ENCODE measurements at places on chromosomes 12 and 14.
A peak's percentile ranks its signal among the peaks of the same experiment; 100 is the strongest.

DNA sequence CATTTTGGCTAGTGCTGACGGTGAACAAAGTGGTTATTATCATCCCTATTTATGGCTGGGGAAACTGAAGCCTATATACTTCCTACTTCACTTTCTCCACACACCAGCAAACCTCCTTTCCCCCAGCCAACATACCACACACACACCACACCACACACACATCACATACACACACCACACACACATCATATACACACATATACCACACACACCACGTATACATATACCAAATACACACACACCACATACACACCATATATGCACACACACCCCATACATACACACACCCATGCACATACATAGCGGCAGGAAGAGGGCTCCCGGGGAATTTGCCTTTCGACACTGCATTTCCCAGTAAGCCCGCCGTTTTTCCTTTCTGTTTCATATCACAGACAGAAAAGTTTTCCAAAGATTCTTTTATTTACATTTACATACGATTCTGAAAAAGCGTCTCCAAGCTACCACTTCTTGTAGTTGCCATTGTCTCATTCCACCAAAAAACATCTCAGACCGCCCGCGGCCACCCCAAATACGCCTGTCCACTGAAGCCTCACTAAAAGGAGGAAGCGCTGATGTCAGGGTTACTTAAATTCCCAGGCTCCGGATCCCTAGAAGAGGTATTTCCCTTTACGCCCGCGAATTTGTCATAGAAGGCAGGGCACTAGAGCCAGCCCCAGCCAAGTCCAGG is 823 bp upstream of the RAB5B start:
- no peaks in the 10 kb centered on the region for H3K27me3 ChIP-seq
- H3K4me3 ChIP-seq, result peak overlapping the region; percentile 99
- peaks cover 43% of the 10 kb centered on the region for H3K4me1 ChIP-seq
- no peaks in the 10 kb centered on the region for H3K36me3 ChIP-seq
- peak overlapping the region; percentile 88 for H3K27ac ChIP-seq

DNA sequence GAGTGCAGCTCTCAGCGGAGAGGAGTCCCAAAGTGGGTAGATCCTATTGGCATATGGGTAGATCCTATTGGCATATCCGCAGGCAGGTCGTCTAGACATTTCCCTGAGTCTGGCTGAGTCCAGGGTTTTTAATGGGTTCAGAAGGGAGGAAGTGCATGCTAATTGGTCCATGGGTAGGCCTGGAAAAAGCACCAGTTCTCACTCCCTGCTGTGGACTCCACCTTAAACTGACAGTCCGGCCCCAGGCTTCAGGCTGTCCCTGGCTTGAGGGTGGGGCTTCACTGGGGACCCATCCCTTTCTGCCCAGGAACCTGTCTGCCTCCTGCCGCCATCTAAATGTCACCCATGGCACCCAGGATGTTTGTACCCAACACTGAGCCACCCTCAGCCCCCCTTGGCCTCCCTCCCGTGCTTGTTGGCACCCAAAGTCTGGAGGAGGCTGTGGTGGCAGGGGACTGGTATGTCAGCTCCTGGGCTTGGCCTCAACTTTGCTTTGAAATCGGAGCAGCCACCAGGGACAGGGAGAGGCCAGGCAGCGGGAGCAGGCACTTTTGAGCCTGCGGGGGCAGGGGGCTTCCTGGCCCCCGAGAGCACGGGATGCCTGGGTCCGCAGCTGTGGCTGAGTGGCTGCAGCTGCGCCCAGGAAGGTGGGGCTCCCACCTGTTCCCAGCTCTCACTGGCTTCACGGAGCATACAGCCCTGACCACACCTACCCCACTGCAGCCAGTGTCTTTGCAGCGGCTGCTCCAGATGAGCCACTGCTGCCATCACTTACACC is 29.6 kb upstream of the YAF2 start:
- no peaks in the 10 kb centered on the region for H3K4me1 ChIP-seq
- DNase-seq, result no peak
- H3K36me3 ChIP-seq, result no peaks in the 10 kb centered on the region
- H3K27ac ChIP-seq, result no peak overlapping the region

- H3K4me3 ChIP-seq, result no peak overlapping the region
- H3K4me1 ChIP-seq, result no peaks in the 10 kb centered on the region
- no peaks in the 10 kb centered on the region for H3K36me3 ChIP-seq
- DNase-seq, result no peak
- H3K27ac ChIP-seq, result no peak overlapping the region
- no peaks in the 10 kb centered on the region for H3K27me3 ChIP-seq
Measured at GRCh38 chr12:66516133-66516532, 162.7 kb downstream of the GRIP1 start.

- no peaks in the 10 kb centered on the region for H3K4me1 ChIP-seq
- DNase-seq, result no peak
- no peak overlapping the region for H3K4me3 ChIP-seq
- H3K27me3 ChIP-seq, result no peaks in the 10 kb centered on the region
- H3K27ac ChIP-seq, result no peak overlapping the region
- no peaks in the 10 kb centered on the region for H3K36me3 ChIP-seq
Measured at GRCh38 chr12:76206677-76207072, 122.2 kb upstream of the NAP1L1 start.

- H3K27me3 ChIP-seq, result no peaks in the 10 kb centered on the region
- H3K27ac ChIP-seq, result no peak overlapping the region
- DNase-seq, result peak; percentile 91
- H3K36me3 ChIP-seq, result no peaks in the 10 kb centered on the region
- no peak overlapping the region for H3K4me3 ChIP-seq
- no peaks in the 10 kb centered on the region for H3K4me1 ChIP-seq
Measured at GRCh38 chr12:104381731-104382480, 74.8 kb upstream of the CHST11 start.

GRCh38 chr12:123681605-123682004 is 10.7 kb downstream of the TCTN2 start:
- peaks cover 25% of the 10 kb centered on the region for H3K36me3 ChIP-seq
- H3K4me3 ChIP-seq, result no peak overlapping the region
- no peaks in the 10 kb centered on the region for H3K4me1 ChIP-seq
- no peaks in the 10 kb centered on the region for H3K27me3 ChIP-seq
- no peak for DNase-seq

DNA sequence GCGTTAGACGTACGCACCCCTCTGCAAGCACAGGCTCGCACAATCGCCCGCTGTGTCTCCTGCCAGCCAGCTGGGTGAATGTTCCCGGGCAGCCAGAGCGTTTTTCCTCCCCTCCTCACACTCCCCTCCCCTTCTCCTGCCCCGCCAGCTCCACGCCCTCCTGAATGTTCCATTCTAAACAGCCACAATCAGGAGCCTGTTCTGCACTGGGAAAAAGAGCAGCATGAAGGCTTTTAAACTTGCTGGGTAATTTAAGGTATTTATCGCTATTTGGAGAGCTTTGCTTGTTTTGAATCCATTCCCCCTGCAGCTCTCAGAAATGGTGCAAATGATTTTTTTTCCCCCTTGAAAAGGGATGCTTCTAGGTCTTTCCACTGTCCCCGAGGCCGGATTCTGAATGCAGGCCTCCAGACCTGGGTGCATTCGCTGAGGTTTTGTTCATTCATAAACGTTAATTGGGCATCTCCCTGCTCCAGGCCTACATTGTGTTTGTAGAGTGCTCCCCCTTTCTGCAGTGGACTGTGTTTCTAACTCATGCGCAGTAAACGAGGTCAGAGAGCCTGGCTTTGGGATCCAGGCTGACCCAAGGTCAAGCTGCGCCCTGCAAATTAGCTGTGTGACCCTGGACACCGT is 212.5 kb downstream of the CHST11 start:
- no peaks in the 10 kb centered on the region for H3K36me3 ChIP-seq
- H3K27ac ChIP-seq, result peak overlapping the region; percentile 75
- H3K27me3 ChIP-seq, result no peaks in the 10 kb centered on the region
- H3K4me1 ChIP-seq, result peaks cover 72% of the 10 kb centered on the region

- H3K36me3 ChIP-seq, result no peaks in the 10 kb centered on the region
- H3K27me3 ChIP-seq, result no peaks in the 10 kb centered on the region
- H3K4me1 ChIP-seq, result peaks cover 26% of the 10 kb centered on the region
- peak overlapping the region; percentile 25 for H3K27ac ChIP-seq
- no peak overlapping the region for H3K4me3 ChIP-seq
- no peak for DNase-seq
Measured at GRCh38 chr14:22334627-22335026, 254.4 kb downstream of the DAD1 start.

DNA sequence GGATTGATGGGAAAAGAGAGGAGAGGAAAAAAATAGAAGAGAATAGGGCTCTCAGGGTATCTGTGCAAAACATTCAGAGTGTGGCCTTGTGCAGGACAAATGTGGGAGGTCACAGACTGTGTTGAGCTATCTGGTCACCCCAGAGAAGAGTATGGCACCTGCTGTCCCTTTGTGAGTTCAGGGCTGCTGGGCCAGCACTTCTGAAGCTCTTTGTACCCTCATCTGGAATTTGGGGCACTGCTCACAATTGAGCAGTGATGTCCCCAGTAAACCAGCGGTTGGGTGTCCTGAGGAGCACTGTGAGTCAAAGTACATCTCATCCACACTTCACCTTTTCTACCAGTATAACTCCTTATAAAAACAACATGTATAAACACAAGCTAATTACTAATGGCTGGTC is 2.6 kb upstream of the KRT81 start:
- H3K27me3 ChIP-seq, result no peaks in the 10 kb centered on the region
- H3K4me1 ChIP-seq, result no peaks in the 10 kb centered on the region
- H3K4me3 ChIP-seq, result no peak overlapping the region
- H3K36me3 ChIP-seq, result no peaks in the 10 kb centered on the region

- H3K4me1 ChIP-seq, result no peaks in the 10 kb centered on the region
- no peaks in the 10 kb centered on the region for H3K36me3 ChIP-seq
- H3K27me3 ChIP-seq, result no peaks in the 10 kb centered on the region
- DNase-seq, result no peak
Measured at GRCh38 chr12:81759190-81760051, at the start of gene PPFIA2. PPFIA2 (minus strand) TSS chr12:81759350.

DNA sequence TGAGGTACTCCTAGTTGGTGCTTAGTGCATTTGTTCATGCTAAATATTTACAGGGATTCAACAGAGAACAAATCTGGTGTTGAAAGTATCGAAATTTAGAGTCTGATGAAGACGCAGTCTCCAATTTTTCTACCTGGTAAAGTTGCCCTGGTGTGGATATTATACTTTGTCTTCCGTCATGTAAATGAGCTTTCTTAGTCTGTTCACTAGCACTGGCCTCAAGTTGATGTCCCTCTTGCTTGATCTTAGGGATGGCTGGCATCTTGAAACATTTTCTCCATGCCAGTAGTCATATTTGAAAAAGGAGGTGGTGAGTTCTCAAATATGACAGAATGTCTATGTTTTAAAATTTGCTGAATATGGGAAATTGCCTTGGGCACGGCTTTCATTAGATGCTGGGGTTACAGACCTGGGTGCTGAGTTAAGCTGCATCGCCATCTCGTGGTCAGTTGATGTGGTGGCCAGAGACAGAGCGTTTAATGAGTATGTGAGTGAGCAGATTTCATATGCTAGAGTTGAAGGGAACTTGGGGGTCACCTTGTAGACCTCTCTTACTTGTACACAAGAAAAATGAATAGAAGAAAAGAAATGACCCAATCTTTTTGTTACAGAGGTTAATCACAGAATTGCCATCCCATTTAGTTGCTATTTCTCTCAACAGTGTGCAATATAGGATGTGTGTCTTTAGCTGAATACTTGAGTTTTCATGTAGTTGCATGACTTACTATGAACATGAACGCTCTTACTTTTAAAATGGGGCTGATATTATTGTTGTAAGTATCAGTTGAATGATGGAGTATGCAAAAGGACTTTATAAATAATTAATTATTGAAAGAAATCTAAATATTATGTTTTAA is 172.8 kb upstream of the DCN start:
- no peaks in the 10 kb centered on the region for H3K27me3 ChIP-seq
- DNase-seq, result no peak
- no peak overlapping the region for H3K27ac ChIP-seq

DNA sequence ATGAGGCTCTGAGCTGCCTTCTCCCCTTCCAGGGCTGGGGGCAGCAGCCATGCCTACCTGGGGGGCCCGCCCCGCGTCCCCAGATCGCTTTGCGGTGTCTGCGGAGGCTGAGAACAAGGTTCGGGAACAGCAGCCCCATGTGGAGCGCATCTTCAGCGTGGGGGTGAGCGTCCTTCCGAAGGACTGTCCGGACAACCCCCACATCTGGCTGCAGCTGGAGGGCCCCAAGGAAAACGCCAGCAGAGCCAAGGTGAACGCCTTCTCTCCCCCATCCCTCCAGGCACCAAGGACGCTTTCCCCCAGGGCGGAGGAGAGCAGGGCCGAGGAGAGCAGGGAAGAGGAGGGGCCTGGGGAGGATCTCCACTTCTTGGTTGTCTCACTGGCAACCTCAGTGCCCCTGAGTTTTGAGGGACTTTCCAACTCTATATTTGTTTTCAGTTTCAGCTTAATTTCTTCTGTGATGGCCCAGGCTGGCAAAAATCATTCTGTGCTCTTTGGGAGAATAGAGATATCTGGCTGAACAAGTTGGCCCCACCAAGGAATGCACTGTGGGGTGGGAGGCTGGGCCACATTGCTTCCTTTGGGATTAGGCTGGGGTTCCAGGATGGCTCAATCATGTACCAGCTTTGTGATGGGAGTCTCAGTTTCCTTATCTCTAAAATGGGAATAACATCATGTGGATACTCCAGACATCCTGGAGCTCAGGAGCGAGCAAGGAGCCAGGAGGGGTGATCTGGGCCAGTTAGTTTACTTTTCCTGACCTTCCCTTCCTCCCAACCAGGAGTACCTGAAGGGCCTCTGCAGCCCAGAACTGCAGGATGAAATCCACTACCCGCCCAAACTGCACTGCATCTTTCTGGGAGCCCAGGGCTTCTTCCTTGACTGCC is 1.2 kb downstream of the KHNYN start:
- peak overlapping the region; percentile 92 for H3K27ac ChIP-seq
- H3K4me3 ChIP-seq, result peak overlapping the region; percentile 72
- peaks cover 58% of the 10 kb centered on the region for H3K4me1 ChIP-seq
- H3K36me3 ChIP-seq, result peaks cover 23% of the 10 kb centered on the region
- no peaks in the 10 kb centered on the region for H3K27me3 ChIP-seq

GRCh38 chr12:2583091-2583497 is 211.7 kb upstream of the FKBP4 start:
- H3K4me1 ChIP-seq, result peaks cover 13% of the 10 kb centered on the region
- H3K36me3 ChIP-seq, result no peaks in the 10 kb centered on the region
- DNase-seq, result no peak

GRCh38 chr14:24130380-24130716 is at the start of gene FITM1:
FITM1 (plus strand) TSS chr14:24130659; CDS start chr14:24131564, 905 bp downstream.
- no peaks in the 10 kb centered on the region for H3K27me3 ChIP-seq
- no peak within 1 kb of the TSS for H3K4me3 ChIP-seq
- no peaks in the 10 kb centered on the region for H3K36me3 ChIP-seq
- no peak for DNase-seq

DNA sequence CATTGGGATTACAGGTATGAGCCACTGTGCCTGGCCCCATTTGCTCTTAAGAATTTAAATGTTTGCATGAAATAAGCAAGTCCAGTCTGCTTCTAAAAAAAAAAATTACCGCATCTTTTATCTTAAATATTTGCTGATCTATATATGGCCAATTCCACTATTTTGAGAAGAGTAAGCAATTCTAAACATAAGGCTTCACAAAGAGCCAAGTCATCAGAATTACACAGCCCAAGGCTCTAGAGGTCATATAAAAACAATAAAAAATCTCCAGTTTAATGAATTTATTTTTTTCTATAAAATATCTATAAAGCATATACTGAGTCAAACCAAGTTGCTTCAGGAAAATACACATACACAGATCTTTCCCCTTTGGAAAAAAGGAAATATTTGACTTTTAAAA is 79.0 kb upstream of the CPNE8 start:
- H3K4me1 ChIP-seq, result no peaks in the 10 kb centered on the region
- no peaks in the 10 kb centered on the region for H3K36me3 ChIP-seq
- no peak for DNase-seq
- no peaks in the 10 kb centered on the region for H3K27me3 ChIP-seq

- H3K27me3 ChIP-seq, result no peaks in the 10 kb centered on the region
- H3K36me3 ChIP-seq, result no peaks in the 10 kb centered on the region
- H3K4me3 ChIP-seq, result no peak overlapping the region
- peaks cover 16% of the 10 kb centered on the region for H3K4me1 ChIP-seq
- no peak overlapping the region for H3K27ac ChIP-seq
- DNase-seq, result no peak
Measured at GRCh38 chr14:77372304-77372841, 4.5 kb downstream of the TMED8 start.

Measured in vagina (tissue), 2 donors.